ENCODE measurements at places on chromosomes 4 and X.

DNA sequence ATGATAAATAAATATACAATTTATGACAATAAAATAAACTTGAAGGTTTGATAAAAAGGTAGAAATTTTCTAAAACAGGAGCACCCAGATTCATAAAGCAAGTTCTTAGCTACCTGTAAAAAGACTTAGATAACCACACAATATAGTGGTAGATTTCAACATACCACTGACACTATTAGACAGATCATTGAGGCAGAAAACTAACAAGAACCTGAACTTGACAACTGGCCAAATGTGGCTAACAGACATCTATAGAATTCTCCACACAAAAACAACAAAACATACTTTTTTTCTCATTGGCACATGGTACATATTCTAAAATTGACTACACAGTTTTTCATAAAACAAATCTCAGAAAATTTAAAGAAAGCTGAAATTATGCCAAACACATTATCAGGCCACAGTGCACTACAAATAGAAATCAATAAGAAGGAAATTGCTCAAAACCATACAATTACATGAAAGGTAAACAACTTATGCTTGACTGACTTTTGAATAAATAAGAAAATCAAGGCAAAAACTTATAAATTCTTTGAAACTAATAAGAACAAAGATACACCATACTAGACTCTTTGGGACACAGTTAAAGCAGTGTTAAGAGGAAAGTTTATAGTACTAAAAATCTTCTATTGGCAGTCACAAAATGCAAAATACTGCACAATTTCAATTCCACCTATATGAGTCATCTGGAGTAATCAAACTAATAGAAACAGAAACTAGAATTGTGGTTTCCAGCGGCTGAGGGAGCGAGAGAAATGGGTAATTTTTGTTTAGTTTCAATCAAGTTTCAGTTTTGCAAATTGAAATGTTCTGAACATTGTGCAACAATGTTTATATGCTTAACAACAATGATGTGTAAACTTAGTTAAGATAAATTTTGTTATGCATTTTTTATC lies 925.6 kb downstream of the SH3BGRL start:
- no peak for DNase-seq

DNA sequence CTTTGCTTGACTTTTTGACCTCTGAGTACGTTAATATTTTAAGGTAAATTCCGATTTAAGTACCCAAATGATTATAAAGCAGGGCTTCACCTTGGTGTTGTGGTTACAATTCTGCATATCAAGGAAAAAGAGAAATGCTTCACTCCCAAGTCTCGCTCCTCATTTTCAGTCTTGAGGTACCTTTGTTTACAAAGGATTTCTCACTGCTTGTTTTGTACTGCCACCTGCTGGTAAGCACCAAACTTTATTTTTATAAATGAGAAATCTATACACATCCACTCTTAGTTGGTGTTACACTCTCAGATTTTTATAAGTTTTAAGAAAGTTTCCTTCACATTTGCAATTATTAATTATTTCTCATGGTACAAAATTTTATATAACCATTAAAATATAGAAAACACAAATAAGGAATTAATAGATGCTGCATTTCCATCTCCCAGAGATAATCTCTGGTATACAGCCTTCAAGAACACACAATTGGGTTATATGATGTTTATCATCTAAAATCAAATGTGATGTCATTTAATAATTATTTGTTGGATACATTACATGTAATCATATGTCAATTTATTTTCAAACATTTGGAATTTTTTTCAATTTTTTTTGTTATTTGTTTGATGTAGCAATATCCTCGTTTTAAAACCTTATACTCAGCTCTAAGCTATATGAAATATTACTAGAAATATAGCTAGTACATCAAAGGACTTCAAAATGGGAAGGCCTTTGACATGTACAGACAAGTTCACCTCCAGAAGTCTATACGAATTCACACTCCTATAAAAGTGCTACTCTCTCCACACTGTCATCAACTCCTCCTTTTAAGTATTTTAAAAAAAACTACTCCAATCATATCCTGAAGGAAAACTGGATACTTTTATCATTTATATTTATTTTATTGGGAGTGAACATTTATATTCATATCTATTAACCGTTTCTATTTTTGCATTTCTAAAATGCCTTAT lies 179.9 kb downstream of the KCNIP4 start:
- no peak for DNase-seq

DNA sequence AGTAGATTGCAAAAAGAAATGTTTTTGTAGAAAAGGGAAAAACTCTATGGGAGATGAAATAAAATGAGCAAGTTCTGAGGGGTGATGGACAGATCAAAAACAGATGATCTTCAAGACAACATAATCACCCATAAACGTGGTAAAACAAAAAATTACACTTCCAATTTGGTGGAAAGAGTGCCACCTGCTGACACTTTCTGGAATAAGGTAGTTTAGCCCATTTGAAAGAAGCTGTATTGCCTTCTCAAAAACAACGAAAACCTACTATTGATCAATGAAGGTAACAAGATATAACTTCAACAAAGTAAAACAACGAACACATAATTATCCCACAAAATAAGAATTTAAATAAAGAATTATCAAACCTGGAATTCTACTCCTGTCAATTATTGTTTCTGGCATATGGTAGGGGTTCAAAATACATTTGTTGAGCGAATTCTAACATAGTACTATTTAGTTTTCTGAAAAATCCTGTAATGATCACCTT lies 2.5 kb downstream of the COQ2 start:
- no peak for DNase-seq

DNA sequence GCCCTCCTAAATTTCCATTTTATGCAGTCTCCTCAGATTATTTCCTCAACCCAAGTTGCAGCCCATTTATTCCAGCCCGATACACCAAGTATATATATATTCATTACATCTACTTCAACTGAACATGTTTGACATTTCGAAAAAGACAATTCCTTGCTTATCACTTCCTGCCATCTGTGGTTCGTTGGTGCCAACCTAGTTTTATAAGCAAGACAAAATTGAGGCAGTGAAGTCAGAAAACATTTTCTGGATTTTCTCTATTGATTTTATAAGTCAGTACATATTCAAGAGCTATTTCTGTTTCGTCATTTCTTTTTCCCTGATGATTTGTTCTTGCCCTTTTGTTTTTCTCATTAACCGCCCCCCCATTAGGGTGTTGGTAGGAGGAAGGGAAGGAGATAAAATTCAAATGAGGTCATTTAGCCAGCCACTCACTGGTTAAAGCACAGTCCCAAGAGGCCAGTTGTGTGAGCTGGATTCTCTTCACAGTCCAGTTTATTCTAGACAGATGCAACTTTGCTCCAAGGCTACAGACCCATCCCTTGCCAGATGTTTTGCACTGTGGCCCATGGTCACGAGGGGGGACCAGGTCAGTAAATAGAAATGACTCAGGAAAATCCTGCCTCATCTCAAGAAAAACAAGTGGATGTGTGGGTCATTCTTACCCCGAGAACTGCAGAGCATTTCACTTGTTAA lies 20.3 kb upstream of the VEGFD start:
- DNase-seq = no peak

GRCh38 chrX:112839856-112840255 lies 775 bp downstream of the AMOT start:
- no peak for DNase-seq

DNA sequence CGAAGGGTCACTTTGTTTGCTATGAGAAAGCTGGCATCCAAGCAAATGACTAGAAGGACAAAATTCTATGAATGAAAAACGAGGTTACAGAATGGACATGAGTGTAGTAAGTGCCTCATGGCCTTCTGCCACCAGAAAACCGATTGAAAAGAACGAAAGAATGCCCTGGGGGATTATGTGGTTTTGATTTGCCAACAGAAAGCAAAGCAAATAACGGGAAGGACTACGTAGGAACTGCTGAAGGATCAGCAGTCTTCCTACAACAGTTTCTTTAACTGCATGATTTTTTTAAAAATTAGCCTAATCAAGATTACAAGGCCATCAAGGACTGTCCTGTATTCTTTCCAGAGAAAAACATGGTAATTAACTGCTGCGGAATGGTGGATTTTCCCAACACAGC lies 50.6 kb downstream of the NRK start:
- DNase-seq = no peak

DNA sequence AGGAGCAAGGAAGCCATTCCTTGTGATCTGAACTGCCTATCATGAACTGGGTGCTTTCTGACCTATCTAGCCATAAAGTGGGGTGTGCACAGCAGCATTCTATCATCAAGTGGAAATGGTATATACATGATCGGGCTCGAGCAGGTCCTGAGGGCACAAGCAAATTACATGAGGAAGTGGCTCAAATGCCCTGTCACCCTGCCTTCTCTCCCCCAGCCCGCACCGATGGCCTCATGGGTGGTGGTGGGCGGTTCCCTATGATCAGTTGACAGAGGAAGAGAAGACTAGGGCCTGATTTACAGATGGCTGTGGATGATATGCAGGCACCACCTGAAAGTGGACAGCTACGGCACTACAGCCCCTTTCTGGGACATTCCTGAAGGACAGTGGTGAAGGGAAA lies 46.3 kb upstream of the BCLAF3 start:
- DNase-seq = no peak

DNA sequence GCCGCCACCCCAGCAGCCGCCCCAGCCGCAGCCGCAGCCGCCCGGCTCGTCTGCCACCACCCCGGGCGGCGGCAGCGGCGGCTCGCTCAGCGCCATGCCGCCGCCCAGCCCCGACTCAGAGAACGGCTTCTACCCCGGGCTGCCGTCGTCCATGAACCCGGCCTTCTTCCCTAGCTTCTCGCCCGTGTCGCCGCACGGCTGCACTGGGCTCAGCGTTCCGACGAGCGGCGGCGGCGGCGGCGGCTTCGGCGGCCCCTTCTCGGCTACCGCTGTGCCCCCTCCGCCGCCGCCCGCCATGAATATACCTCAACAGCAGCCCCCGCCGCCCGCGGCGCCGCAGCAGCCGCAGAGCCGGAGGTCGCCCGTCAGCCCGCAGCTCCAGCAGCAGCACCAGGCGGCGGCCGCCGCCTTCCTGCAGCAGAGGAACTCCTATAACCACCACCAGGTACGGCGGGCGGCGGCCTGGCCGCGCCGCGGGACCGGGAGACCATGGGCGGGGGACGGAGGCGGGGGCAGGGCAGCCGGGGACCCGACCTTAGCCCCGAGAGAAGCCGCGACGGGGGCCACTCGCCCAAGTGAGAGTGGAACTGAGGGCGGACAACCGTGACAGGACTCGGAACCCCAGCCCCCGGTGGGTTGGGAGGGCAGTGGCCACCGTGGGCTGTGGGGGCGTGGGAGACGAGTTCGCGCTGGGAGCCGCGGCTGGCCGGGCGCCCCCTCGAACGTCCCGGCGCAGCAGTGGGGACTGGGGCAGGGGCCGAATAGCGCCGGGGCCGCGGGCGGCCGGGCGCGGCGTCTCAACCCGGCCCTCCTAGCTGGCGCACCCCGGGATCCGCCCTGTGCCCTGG lies 1.8 kb downstream of the CPEB2 start:
- DNase-seq = peak; percentile 26

DNA sequence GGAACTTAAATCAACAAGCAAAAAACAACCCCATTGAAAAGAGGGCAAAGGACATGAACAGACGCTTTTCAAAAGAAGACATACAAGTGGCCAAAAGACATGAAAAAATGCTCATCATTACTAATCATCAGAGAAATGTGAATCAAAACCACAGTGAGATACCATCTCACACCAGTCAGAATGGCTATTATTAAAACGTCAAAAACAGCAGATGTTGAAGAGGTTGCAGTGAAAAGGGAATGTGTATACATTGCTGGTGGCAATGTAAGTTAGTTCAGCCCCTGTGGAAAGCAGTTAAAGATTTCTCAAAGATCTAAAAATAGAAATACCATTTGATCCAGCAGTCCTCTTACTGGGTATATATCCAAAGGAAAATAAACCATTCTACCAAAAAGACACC lies 22.6 kb downstream of the RTL9 start:
- no peak for DNase-seq

- no peak for DNase-seq
These were observed 9.0 kb upstream of the NSG1 start for GRCh38 chr4:4377732-4378460.
